Astrocyte of the hippocampus (primary cell): ENCODE measurements at places on chromosomes 16 and 17.

DNA sequence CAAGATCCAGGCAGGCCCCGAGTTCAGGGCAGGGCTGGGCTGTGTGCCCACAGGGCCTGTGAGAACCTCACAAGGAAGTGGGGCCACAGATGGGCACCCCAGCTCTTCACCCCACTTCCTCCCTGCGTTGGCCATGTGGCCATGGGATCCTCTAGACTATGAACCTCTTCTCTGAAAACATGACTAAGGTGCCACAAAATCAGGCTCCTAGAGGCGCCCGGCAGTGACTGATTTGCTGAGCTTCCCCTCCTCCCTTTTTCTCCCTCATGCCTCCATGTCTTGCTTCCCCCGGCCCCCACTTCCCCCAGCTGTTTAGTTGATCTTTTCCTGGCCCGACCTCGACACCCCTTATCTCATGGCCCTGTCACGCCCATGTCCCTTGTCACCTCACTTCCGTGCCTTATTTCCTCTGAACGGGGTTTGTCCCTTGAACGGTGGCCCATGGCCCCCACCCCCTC lies 87.1 kb downstream of the KCNJ12 start:
- DNase-seq, result no peak

GRCh38 chr16:68197250-68197649 lies 38.7 kb downstream of the ESRP2 start:
- peak; percentile 42 for DNase-seq

GRCh38 chr17:68053231-68054013 lies 17.9 kb downstream of the KPNA2 start:
- DNase-seq, result no peak

DNA sequence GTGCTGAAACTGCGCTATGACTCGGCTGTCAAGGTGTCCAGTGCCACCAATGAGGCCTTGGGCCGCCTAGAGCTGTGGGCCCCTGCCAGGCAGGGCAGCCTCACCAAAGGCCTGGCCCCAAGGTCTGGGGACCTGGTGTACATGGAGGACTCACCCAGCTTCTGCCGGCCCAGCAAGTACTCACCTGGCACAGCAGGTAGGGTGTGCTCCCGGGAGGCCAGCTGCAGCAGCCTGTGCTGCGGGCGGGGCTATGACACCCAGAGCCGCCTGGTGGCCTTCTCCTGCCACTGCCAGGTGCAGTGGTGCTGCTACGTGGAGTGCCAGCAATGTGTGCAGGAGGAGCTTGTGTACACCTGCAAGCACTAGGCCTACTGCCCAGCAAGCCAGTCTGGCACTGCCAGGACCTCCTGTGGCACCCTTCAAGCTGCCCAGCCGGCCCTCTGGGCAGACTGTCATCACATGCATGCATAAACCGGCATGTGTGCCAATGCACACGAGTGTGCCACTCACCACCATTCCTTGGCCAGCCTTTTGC lies 25.0 kb downstream of the WNT9B start:
- no peak for DNase-seq

DNA sequence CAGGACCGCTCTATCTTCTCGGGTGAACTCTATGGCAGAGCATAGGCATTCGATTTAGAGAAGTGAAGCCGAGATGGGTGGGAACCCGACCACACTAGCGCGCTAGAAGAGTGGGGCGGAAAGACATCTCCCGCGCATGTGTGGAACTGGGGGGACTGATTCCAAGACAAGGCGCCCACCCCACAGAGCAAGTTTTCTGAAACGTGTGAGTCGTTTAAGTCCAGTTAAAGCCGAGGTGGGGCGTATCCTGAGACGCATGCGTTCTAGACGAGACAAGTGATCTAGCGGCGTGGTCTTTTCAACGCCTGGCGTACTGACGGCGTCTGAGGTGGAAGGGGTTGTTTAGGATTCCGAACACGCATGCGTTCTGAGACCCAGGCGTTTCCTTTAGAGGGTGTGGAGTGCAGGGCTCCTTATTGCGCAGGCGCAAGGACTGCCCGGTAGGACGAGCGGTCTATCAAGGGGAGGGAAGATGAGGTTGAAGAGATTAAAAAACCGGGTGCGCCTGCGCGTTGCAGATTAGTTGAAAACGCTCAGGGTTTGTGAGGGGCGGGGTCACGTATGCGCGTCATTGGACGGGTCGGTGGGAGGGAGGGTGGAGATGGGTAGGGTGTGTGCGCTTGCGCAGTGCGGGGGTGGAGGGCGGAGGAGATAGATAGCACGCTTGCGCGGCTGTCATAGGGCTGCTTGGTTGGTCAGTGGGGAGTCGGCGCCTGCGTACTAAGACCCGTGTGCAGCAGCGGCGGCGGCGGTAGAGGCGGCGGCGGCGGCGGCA lies at the start of gene EIF5A:
Gene EIF5A (plus strand): TSS at position 718 of the 775 bp plus-strand sequence. CDS start 2,008 bp downstream, outside the sequence.
- peak; percentile 100 for DNase-seq

- DNase-seq, result no peak
Measured at GRCh38 chr16:75754141-75754540, 27.9 kb upstream of the CPHXL start.

DNA sequence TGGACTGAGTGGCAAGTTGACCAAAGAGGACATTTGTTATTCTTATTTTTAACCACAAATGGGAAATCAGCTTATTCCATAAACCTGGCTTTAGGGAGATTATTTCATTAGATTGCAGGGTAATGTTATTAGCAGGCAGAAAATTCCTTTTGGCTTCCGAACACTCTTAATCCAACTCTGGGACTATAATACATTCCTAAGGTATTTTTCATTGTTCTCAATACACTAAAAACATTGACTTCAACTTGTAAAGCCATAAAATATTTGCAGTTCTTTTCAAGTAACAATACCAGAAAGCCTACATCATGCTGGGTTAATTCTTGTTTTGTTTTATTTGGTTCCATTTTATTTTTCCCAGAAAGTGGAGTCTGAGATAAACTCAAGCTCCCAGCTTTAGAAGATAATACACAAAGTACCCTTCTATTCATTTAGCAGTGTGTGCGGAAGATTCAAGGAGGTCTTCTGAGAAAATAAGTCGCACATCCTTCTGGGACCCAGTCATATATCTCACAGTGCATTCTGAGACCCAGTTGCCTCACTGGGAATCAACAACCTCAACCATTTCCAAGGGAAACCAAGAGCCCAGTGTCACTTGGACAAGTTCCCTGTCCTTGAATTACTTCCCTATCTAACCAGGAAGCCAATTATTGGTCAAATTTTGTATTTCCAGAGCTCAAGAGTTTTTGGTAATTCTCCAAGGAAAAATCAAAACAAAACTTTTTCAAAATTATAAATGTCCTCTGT lies 389.6 kb upstream of the DYNLRB2 start:
- DNase-seq, result peak; percentile 34

- no peak for DNase-seq
Measured at GRCh38 chr17:34260861-34261260, 5.8 kb downstream of the CCL2 start.

DNA sequence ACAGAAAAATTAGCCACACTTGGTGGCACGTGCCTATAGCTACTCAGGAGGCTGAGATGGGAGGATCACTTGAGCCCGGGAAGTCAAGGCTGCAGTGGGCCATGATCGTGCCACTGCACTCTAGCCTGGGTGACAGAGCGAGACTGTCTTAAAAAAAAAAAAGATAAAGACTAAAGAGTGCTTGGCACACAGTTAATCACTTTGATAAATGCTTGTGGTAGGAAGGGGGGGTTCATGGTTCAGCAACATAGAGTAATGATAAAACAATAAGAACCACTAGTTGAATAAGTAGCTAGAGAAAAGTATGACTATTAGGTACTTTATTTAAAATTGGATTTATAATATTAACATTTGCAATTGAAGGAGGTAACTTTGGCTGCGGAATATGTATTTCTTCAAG lies 43.3 kb downstream of the USP32 start:
- no peak for DNase-seq

- DNase-seq, result no peak
Measured at GRCh38 chr16:89386306-89387185, 103.8 kb downstream of the ANKRD11 start.

DNA sequence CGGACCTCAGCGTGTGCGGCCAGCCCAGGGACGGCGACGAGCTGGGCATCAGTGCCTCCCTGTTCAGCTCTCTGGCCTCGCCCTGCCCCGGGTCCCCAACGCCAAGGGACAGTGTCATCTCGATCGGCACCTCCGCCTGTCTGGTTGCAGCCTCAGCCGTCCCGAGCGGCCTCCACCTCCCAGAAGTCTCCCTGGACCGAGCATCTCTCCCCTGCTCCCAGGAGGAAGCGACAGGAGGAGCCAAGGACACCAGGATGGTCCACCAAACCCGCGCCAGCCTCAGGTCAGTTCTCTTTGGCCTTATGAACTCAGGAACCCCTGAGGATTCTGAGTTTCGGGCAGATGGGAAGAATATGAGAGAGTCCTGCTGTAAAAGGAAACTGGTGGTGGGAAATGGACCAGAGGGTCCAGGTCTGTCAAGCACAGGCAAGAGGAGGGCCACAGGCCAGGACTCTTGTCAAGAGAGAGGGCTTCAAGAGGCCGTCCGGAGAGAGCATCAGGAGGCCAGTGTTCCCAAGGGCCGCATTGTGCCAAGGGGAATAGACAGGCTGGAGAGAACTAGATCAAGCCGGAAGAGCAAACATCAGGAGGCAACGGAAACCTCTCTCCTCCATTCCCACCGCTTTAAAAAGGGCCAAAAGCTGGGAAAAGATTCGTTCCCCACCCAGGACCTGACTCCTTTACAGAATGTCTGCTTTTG lies 825 bp downstream of the HASPIN start:
- DNase-seq, result no peak

- no peak for DNase-seq
Measured at GRCh38 chr16:12318661-12319427, 342.3 kb downstream of the SNX29 start.

- DNase-seq, result peak; percentile 84
Measured at GRCh38 chr17:54900457-54901229, at the start of gene TOM1L1. TSS of gene TOM1L1 (plus strand) at chr17:54900852. CDS start at chr17:54900866, 14 bp downstream.

GRCh38 chr16:9840761-9841665 lies 341.2 kb downstream of the GRIN2A start:
- DNase-seq, result no peak

GRCh38 chr17:8064561-8065019 lies 22.9 kb downstream of the ALOX12B start:
- DNase-seq, result no peak

DNA sequence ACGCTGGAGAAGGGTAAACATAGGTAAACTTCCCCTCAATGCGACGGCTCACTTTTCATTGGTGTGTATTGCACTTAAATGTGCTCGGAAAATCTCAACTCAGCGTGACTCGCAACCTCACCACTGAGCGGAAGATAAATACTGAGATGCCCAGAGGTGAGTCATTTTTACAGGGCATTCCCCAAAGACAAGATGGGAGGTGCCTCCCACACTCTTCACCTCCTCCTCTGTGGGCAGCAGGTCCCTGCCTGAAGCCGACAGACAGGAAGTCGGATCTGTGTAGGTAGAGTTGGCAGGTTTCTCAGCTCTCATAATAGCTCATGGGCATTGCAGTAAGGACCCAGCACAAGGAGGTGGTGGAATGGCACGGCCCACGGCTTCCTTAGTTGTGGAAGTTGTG lies 274.6 kb upstream of the HSBP1 start:
- peak; percentile 42 for DNase-seq

DNA sequence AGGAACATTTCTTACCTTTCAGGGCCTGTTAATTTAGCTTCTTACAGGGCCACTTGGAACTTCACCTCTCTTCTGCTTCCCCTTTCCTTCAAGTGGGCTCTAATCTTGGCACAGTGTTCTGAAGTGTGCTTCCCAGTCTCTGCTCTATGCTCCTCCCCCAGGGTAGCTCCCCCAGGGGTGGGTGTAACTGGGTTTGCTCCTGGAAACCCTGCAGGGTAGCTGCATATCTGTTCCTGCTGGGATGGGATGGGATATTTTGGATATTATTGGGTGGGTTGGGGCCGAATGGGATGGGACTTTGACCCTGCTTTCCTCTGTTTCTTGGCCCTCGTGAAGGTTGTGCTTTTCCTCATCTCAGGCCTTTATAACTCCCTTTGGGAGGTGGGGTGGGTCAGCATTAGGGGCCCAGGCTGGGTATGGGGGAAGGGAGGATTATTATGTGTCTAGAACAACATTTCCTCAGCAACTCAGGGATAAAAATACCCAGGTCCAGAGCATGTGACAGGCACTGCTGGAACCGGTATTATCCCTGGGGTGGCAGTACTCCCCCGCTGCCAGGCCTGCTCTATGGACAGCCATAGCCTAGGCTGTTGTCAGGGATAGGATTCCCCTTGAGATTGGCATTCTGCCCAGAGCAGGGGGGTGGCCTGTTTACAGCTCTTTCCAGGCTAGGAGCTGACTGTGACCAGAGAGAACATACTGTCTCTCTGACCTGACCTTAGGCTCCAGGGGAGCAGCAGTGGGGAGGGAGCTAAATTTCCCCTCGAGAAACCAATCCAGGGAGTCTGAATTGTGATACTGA lies 5.0 kb downstream of the NFE2L1 start:
- DNase-seq, result no peak

DNA sequence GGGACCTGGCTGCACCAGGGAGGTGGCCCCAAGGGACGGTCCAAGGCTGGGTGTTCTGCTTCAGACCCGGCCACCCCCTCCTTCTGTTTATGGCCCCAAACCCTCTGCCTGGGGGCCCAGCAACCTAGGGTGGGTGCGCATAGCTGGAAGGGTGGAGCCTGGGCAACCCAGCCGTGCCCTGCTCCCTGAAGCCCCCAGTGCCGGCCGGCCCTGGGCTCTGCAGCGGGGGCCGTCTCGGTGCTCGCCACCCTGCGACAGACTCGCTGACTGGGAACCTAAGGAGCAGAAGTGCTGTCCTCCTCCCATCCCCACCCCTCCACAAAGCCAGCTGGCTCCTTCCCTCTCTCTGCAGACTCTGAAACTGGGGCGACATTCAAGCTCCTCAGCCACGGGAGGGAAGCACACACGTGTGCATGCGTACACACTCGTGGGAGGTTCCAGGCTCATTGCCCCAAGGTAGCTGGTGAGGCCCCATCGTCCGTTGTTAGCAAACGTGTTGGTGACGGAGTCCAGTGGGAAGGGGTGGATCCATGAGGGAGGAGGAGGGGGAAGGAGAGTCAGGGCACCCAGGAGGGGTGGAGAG lies 43.4 kb downstream of the ENGASE start:
- no peak for DNase-seq

DNA sequence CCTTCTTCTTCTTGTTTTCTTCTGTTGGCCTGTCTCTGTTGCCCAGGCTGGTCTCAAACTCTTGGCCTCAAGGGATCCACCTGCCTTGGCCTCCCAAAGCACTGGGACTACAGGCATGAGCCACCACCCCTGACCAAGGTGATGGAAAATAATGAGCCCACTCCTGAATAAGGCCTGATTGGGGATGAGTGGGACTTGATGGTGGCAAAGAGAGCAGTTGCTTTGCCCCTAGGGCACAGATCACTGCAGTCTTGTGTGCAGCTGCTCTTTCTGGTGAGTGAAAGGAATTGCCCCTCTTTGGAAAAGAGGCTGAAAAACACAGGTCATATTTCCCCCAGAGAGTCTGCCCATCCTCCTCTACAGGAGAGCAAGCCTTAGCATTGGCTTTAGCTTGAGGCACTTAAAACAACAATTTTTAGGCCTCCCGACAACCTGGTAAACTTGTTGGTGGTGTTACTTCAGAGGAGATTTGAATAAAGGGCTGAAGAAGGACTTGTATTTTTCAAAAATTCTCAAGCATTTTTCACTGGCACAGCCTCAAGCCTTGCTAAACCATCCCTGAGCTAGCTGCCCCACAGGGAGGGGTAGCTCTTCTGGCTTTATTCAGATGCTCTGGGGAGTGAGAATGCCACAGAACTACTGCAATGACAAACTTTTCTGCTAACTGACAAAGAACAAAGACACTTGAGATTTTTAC lies 6.1 kb upstream of the PDP2 start:
- peak; percentile 44 for DNase-seq
